ENCODE measurements at places on chromosomes 4 and X.

GRCh38 chrX:68536429-68536828, 37.6 kb downstream of the YIPF6 start:
- no peak for DNase-seq

DNA sequence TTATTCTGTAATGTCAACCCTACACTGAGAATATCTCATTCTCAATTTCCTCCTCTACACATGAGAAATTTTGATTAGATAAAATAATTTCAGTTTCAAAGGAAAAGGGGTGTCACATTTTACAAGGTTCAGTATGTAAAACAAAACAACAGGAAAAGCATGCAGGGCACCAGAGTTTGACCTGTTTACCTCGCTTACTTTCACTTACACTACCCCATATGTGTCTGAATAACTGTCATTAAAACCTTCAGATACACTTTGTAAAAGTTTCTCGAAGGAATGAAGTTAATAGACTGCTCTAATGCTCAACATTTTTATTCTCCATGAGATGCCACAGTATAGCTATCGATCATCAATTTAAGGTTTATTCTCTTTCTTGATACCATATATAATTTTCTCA, 12.3 kb upstream of the PCDH10 start:
- no peak for DNase-seq

DNA sequence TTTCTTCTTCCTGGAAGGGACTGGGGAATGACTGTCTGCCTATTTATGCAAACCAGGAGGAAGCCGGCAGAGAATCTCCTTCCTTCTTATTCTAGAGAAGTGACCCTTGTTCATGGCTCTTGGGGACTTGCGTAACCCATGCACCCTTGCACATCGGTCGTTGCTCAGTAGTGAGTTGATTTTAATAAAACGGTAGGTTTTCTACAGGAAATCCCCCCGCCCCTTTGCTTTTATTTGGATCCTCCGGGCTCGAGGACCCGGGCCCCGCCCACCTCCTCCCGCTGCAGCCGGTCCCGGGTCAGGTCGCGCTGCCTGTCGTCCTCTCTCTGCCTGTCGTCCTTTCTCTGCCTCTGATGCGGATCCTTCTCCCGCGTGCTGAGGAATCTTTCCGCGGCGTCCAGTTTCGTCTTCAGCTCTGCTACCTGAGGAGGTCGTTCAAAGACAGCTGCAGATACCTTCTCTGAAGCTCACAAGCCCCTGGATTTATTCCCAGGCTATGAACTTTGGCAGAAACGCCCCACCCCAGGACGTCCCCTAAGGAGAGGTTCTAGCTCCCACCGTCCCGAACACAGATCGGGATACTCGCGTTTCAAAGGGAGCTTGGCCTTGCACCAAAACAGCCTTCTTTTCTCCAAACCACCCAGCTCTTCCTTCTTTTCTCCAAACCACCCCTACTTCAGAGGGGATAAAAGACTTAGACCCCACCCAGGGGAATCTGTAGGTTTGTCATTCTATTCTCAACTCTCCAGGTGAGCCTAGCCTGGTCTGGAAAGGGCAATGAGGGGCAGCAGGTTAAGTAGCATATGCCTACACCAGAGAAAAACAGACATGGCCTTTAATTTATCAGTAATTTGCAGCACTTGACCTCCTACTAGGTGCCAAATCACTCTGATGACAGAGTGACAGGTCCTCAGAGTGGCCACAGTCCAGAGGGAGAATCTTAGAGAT, 7.0 kb downstream of the TNIP3 start:
- peak; percentile 38 for DNase-seq

- DNase-seq, result no peak
These were observed 425.3 kb downstream of the SPRY1 start for GRCh38 chr4:123821861-123822260.

DNA sequence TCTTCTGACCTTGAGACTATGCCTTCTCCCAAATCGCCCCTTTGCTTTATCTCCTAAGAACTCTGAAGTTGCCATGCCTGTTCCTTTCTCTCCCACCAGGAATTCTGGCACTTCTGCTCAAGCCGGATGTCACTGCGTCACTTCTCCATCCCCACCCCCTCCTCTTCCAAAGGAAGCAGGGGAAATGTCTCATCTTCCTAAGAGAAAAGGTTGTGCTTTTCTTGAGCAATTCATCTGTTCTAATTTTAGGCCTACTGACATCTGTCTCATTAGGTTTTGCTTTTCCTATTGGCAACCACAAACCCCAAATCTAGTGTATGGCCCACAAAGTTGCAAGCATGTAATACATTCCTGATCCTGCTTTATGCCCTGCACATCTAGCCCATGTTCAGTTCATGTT, 163.1 kb upstream of the PLAC1 start:
- DNase-seq, result no peak
